Nephron progenitor cell (in vitro differentiated cells): ENCODE measurements at places on chromosomes 6 and 20.

DNA sequence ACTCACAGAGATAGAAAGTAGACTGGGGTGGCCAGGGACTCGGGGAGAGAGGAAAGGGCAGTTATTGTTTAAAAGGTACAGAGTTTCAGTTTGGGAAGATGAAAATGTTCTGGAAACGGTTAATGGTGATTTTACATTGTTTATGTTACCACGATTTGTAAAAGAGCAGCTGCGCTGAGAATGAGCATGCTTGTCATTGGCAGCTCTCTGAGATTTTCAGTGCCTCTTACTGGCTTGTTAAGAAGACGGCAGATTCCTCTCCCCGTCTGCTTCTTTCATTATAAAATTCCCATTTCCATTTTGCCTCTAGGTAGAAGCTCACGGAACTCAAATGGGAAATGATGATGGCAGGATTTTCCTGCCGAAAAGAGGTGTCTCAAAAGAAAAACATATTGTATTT is 39.7 kb upstream of the PPP1R3G start:
- no peak for DNase-seq

GRCh38 chr6:13794184-13794583 is 20.2 kb downstream of the MCUR1 start:
- DNase-seq, result no peak

- no peak for DNase-seq
Observed at GRCh38 chr6:22783931-22784330, 214.6 kb downstream of the HDGFL1 start.

DNA sequence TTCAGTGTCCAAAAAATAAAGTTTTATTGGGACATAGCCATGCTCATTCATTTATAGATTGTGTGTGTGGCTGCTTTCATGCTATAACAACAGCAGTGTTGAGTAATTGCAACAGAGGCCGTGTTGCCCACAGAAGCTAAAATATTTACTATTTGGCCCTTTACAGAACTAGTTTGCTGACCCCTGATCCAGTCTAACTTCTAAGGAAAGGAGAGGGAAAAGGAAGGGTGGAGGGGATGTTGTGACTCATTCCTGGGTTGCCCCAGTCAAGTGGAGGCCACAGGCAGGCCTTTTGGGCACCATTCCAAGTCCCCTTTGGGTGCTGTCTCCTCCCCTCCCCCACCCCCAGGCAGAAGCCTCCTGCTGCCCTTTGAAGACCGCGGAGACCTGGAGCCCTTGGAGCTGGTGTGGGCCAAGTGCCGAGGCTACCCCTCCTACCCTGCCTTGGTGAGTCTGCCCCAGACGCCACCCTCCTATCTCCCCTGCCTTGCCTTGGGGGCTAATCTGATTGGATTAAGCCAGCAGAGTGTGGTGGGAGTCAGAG is 28.4 kb downstream of the BRPF3 start:
- DNase-seq, result no peak

- no peak for DNase-seq
Observed at GRCh38 chr6:147226163-147226724, 22.0 kb downstream of the STXBP5 start.

DNA sequence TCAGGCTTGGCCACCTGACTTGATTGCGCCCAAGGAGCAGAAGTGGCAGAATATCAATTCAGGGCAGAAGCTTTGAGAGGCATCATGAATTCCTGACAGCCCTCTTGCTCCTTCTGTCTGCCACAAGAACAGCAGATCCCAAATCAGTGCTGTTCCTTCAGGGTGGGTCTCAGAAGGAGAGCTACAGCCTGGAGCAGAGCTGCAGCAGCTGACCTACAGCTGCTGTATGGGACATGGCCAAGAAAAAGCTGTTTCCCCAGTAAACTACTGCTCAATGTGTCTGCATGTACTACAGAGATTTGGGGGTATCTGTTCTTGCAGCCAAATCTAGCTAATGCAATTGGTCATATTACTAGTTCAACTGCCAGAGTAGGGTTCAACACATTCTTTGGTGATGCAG is 69.0 kb downstream of the SLC22A3 start:
- DNase-seq, result no peak

- no peak for DNase-seq
Observed at GRCh38 chr6:49462599-49462926, 490 bp downstream of the MMUT start.

DNA sequence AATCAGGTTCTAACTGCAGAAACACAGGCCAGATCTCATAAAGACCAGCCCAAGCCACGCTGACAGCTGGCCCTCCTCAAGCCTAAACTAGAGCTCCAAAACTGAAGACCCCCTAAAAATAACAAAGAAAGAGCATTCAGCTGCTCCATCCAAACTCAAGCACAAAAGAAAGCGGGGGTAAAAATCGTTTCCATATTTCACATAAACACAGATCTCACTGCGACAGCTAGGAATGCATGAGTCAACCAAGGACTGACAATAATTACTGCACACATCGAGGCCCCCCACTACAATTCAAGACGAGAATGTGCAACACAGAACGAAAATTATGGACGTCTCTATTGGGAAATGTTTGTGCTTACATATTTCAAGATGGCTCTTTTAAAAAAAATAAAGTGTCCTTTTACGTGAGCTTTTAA is 31.1 kb downstream of the CNKSR3 start:
- DNase-seq, result no peak

GRCh38 chr6:133248241-133249001 is 7.3 kb downstream of the EYA4 start:
- DNase-seq, result no peak

GRCh38 chr6:137915790-137916189 is 48.7 kb downstream of the TNFAIP3 start:
- DNase-seq, result no peak

GRCh38 chr6:70008189-70008588 is 141.8 kb downstream of the COL19A1 start:
- DNase-seq, result no peak

GRCh38 chr6:148427333-148427732 is 84.7 kb downstream of the SASH1 start:
- no peak for DNase-seq

- DNase-seq, result no peak
Observed at GRCh38 chr6:150830439-150831165, 34.9 kb upstream of the MTHFD1L start.

DNA sequence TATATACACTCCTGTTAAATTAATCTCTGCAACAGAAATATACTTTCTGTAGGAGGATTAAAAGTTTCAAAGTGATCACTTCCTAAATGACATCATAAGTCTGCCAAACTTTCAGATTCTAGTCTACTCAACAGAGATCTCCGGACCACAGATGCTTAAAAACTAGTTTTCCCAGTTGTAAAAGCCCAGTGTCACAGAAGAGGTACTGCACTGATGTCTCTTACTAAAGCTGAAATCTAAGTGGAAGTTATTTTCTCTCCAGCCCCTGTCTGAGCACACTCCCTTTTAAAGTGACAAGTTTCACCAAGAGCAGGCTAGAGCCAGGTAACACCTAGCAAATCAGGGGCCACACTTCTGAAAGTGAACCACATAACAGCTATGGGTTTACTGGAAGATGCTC is 71.6 kb upstream of the DST start:
- DNase-seq, result no peak

GRCh38 chr20:50107086-50107660 is 5.8 kb downstream of the UBE2V1 start:
- no peak for DNase-seq

GRCh38 chr6:5287205-5287965 is 26.1 kb downstream of the FARS2 start:
- DNase-seq, result no peak

GRCh38 chr6:150866991-150867501 is 1.5 kb downstream of the MTHFD1L start:
- DNase-seq, result peak; percentile 5

- DNase-seq, result no peak
Observed at GRCh38 chr20:13423472-13424173, 202.5 kb downstream of the ISM1 start.

DNA sequence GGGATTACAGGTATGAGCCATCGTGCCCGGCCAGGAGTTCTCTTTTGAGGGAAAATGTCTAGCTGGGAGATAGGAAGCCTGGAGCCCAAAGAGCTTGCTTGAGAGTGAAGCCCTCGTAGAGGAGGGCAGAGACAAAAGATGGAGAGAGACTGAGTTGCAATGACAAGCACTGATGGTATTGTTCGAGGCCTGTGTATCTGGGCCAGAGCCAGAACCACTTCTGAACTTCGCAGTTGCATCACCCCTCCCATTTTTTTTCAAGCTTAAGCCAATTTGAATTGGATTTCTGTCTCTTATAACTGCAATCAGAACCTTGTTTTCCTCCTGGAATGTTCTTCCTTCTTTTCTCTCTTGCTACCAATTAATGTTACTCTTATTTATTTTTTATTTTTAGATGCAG is 83.1 kb downstream of the KCNB1 start:
- DNase-seq, result no peak

GRCh38 chr6:12293931-12294807 is 4.0 kb downstream of the EDN1 start:
- no peak for DNase-seq

DNA sequence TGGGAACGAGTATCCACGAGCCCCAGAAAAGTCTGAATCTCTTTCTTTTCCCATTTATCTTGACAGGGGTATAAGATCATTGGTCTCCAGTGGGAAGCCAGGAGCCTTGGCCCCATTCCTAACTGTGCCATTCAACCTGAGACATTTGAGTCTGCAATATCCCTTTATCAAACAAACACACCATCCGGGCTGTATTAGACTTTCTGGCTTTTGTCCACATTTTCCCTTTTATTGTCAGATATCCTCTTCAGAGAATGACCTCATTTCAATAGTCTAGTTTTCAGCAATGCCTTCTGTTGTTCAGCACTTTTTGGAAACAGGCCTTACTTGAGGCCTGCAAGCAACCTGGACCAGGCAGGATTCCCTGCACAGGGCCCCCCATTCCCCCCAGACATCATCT is 15.7 kb downstream of the BPIFA1 start:
- DNase-seq, result no peak

GRCh38 chr6:15081447-15081846 is 164.4 kb upstream of the JARID2 start:
- DNase-seq, result no peak

DNA sequence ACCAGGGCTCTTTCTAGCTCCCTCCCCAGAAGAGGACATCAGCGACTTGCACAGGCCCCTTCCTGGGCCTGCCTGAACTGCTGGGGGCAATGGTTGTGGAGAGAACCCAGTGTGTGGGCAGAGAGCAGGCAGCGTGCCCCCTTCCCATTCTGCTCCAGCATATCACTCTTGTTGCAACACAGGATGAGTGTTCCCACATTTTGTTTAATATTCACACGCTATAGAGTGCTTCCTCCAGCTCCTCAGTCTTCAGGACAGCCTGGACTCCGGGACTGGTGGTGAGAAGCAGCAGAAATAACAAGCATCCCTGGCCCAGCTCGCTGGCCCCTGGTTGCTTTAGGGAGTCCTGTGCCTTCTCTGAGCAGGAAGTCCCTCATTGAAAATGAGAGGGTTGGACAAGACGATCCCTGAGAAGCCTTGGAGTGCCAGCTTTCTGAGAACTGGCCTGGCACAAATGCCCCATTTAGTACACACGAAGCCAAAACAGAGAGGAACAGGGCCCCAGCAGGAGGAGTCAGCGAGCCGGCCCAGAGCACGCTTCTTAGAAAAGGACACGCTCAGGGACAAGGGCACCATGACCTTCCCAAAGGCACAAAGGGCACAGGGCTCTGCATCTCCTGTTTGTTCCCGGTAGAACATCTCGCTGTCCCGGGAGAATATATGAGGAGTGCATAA is 84.2 kb upstream of the FOXC1 start:
- no peak for DNase-seq

- no peak for DNase-seq
Observed at GRCh38 chr6:158321960-158322359, 9.7 kb downstream of the TULP4 start.

GRCh38 chr6:11525468-11526155 is 11.9 kb upstream of the TMEM170B start:
- no peak for DNase-seq

DNA sequence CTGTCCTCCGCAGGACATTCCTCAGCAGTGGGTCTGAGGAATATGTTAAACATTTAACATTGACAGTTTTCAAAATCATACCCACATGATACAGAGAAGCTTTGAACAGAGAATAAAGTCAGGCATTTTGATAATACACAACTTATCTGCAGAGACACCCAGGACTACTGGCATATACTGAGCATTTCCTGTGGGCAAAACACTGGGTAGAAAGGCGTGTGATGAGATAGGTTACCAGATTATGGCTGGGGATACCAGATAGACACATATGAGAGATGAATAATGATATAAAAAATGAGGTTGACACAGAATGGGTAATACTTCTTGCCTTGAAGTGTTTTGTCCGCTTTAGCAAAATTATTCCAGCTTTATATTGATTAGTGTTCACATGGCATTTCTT is 31.4 kb upstream of the TRIM26 start:
- DNase-seq, result no peak

- no peak for DNase-seq
Observed at GRCh38 chr6:14984519-14984853, 261.4 kb upstream of the JARID2 start.

DNA sequence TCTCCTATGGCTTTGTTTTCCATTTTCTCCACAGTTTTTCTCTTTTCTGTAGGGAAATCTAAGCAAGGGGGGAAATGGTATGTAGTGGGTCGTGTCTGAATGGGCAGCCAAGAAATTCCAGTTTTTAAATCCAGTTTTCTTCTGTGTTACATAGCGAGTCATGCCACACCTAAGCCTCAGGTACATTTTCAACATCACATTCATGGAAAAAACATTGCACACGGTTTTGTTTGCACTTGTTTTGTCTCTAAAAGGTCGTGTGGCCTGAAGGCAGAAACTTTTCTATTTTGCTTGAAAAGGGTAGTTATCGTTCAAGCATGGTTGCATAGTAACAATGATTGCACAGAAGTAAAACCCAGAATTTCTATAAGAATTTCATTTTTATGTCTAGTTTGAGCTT is 70.5 kb downstream of the MOXD1 start:
- no peak for DNase-seq

DNA sequence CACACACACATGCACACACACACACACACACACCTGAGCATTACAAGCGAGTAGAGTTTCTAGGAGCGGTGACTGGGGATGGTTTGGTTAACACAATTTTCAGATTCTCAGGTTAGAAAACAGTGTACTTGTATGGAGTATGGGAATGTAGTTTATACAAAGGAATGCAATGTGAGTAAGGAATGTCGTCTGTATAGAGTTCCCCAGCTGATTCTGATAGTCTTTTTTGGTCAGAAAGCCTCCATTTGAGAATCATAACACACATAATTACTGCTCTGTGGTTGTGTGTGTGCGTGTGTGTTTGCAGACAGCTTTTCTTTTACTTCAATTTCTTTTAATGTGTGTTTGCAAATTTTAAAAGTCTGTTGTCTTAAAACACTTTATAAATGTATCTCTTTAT is 93.2 kb downstream of the MYO6 start:
- DNase-seq, result no peak

DNA sequence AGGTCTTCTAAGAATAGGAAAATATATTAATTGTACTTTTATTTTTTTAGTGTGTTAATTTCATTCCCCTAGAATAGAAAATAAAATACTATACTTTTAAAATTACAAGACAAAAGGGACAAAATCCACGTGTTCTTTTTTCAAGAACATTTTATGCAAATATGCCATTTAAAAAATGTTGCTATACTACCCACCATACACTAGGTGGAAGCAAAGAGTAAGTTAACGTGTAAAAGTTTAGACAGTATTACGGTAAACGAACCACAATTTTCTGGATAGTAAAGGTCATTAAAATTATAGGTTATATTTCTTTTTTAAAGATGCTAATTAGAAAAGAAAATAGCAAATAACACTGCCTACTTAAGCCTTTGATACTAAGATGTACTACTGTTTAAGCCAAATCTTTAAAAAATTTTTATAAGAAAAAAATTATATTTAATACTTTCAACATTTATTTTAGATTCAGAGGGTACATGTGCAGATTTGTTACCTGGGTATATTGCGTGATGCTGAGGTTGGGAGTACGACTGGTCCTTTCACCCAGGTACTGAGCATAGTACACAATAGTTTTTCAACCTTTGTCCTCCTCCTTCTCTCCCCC is 287.6 kb downstream of the PHF3 start:
- DNase-seq, result no peak
